ENCODE measurements at places on chromosomes 13 and 19.

- DNase-seq, result no peak
These were observed 22.4 kb downstream of the PRR12 start for GRCh38 chr19:49613374-49613773.

DNA sequence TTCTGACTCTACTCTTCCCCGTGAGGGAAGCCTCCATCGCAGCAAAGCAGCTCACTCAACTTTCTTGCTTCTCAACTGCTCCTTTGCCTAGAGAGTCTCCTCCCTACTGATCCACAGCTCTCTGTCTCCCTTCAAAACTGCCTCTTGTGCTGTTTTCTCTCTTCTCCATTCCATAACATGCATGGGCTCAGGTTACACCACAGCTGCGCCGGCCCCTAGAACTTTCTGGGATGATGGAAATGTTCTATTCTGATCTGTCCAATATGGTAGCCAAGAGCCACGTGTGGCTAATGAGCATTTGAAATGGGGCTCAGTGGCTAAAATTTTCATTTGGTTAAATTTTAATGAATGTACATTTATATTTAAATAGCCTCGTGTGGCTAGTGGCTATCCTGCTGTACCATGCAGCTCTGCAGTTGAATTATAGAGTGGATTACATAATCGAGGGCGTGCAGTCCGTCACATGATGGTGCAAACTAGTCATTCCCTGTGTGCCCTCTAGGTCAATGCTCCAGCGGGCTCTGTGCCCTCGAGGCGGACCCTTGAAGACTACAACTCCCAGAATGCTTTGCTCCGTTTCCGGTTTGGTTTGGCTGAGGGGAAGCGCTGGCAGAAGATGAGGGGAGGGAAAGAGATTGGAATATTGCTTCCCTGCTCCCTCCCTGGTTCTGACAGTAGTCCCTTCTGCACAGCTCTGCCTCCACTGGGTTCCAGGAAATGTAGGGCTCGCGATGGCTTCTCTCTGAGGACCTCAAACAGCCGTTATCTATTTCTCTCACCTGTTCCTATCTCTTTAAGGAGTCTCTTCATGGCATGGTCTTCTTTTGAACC lies 109.8 kb downstream of the CACNA1A start:
- peak; percentile 29 for DNase-seq

DNA sequence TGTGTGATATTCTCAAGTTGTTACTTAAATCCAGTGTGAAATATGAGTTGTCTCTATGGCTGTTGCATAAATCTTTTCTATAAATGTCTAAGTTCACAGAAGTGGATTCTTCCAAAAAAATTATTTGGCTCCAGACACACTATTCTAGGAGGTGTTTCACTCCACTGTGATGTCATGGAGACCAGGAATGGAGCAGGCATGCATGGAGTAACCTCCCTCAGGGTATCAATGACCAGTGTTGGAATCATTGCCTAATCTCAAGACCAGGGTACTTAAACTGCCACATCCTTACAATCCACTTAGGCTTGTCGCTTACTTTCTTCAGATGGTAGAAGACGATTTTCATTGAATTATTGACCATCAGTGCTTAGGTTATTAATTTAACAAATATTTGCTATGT lies 55.4 kb downstream of the LRRC63 start:
- DNase-seq, result no peak

DNA sequence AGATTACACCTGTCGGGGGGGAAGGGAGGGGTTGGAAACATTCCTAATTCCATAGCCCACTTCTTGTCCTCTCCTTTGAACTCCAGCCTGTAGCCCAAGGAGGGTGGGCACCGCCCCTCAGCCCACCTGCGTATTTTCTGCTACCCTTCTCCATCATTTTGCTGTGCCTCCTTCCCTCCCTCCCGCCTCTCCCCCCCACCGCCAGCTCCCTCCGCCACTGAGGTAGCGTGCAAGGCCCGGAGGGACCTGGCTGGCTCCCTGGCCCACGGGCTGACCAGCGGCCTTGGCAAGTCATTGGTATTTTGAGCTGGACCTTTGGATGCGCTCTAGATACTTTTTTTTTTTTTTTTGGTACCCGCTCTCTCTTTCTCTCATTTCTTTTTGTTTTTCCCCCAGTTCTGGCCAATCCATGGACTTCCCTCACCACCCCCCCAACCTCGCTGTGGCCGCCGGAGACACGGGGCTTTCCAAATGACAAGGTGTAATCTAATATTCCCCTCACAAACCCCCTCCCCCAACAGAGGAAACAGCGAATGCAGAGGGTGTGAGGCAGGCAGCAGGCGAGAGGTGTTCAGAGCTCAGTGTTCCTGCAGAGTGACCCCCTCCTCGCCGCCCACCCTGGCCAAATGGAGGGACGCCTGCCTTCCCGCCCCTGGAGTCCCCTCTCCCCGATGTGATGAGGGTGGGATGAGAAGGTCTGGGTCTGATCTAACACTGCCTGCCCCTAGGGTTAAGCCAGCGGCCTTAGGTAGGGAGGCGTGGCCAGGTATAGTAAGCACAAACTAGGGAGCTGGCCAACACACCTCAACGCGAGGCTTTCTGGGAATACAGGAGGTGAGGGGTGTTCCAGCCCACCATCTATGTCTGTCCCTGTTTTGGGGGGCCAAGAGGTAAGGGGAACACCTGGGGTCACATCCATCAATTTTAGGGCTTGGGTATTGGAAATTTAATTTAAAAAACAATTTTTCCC lies 89.2 kb downstream of the PTPRS start:
- no peak for DNase-seq

- no peak for DNase-seq
These were observed 389.5 kb downstream of the KCNRG start for GRCh38 chr13:50404769-50405168.

DNA sequence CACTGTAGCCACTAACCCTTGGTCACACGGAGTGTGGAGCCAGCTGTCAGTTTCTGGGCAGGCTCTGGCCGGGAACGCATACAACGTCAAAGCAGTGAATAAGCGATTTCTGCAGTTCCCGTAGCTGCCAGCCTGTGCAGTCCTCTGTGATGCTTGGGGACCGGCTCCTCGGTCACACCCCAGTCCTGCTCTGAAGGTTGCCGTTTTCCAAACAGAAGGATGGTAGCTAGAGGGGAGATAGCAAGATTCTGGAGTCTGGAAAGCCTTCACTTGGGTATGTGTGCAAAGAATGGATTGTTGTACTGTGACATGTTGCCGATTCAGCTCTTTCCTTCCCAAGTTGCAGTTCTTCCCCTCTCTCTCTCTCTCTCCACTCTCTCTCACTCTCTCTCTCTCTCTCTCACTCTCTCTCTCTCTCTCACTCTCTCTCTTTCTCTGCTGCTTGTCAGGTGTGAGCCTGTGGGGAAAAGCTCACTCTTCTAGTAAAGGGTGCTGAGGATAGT lies 38.7 kb upstream of the C1QTNF9 start:
- peak; percentile 51 for DNase-seq

Data from adipocyte (in vitro differentiated cells).